ENCODE measurements at places on chromosomes 5 and 9. TPM values are rescaled to one million over a fixed set of nuclear protein-coding genes. Genes with fewer than 3 reads are reported as not detected.

The PAXX gene
- 42.0 TPM for total RNA-seq

The PCDHAC2 gene
- 1.9 TPM for total RNA-seq

The PTGDS gene
- 145 TPM for total RNA-seq

The PRRX2 gene
- total RNA-seq = 51.9 TPM

The TNFSF15 gene
- total RNA-seq = 0.81 TPM

The OR13C2 gene
- not detected for total RNA-seq

The SOX30 gene
- 0.12 TPM for total RNA-seq

The INSL4 gene
- total RNA-seq = not detected

The NPDC1 gene
- 99.3 TPM for total RNA-seq

The ZBTB26 gene
- 5.8 TPM for total RNA-seq

The PPWD1 gene
- 46.9 TPM for total RNA-seq

The PDZD2 gene
- 7.8 TPM for total RNA-seq

The COL5A1 gene
- total RNA-seq = 108 TPM

The NUTM2G gene
- total RNA-seq = not detected

The NR4A3 gene
- total RNA-seq = 12.8 TPM

The LCNL1 gene
- 1.1 TPM for total RNA-seq

The ECSCR gene
- total RNA-seq = 51.3 TPM

The EFNA5 gene
- total RNA-seq = 11.8 TPM

The PCDHGB3 gene
- 7.4 TPM for total RNA-seq

The PTPRD gene
- 49.2 TPM for total RNA-seq

The MEIKIN gene
- total RNA-seq = 3.4 TPM

The TMEM174 gene
- not detected for total RNA-seq

The MARCOL gene
- not detected for total RNA-seq

The ARHGAP26 gene
- 70.7 TPM for total RNA-seq

The QRFP gene
- not detected for total RNA-seq

The PCDHB3 gene
- total RNA-seq = 2.0 TPM

The C5orf52 gene
- total RNA-seq = not detected

The F2R gene
- 22.0 TPM for total RNA-seq

The TICAM2 gene
- total RNA-seq = 10.6 TPM

The MUSK gene
- 1.6 TPM for total RNA-seq

The GABRB2 gene
- 1.1 TPM for total RNA-seq

The OR1J2 gene
- total RNA-seq = not detected

The DIMT1 gene
- 23.1 TPM for total RNA-seq

The GLIPR2 gene
- 35.8 TPM for total RNA-seq

The DOCK8 gene
- total RNA-seq = 20.2 TPM

The ACTBL2 gene
- total RNA-seq = not detected

The FGF10 gene
- 11.3 TPM for total RNA-seq

The IL4 gene
- total RNA-seq = not detected

The GABRP gene
- 0.72 TPM for total RNA-seq

The FBP2 gene
- not detected for total RNA-seq
